CD4-positive, alpha-beta T cell treated with Interferon alpha-2 for 1 hour (primary cell): ENCODE measurements at places on chromosomes 6 and 20.

- no peak for DNase-seq
Measured at GRCh38 chr6:56992703-56993102, 37.8 kb downstream of the BEND6 start.

GRCh38 chr6:13765570-13765969 is 48.8 kb downstream of the MCUR1 start:
- DNase-seq: no peak

- DNase-seq: peak; percentile 15
Measured at GRCh38 chr6:501891-502601, 110.5 kb downstream of the IRF4 start.

DNA sequence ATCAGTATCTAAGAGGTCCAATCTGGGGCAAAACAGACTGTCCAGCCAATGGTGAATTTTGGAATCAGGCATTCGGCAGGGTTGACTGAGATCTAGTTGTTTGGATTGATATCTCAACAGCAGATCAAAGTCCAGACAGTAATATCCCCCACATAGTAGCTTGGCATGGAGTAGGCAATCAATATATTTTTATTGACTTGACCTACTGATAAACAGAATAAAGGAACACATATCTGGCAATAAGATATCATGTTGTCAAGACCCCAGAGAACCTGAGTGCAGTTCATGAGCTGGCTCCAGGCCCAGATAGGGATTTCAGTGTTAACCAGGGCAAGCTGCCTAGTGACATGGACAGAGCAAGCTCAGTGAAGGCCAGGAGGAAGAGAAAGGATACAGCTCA is 34.4 kb downstream of the TNFAIP3 start:
- DNase-seq: no peak
